Stimulated activated CD4-positive, alpha-beta T cell treated with anti-CD3 and anti-CD28 coated beads, Interleukin-12 subunit alpha, Interleukin-12 subunit beta, amount 100 ng/mL, for 48 hours (primary cell): ENCODE measurements at places on chromosomes 3 and 15.

DNA sequence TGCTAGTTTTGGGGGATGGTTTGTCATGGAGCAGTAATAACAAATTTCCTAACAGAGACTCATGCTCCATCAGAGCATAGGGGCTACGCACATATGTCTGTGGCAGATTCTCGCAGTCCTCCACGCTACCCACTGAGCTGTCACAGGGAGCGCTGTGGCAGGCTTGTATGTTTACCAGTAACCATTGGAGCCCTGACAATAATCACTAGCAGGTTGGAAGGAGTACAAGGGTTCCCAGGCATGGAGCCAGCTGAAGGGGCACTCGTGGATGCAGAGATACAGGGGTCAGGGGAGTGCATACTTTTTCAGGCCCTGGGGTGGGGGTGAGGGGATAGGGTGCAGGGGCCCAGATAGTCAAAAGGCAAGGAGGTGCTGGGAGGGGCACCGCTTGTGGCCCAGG, 7.9 kb upstream of the GP9 start:
- no peak for DNase-seq

- no peak for DNase-seq
Measured at GRCh38 chr15:38111070-38111469, 141.6 kb upstream of the SPRED1 start.

DNA sequence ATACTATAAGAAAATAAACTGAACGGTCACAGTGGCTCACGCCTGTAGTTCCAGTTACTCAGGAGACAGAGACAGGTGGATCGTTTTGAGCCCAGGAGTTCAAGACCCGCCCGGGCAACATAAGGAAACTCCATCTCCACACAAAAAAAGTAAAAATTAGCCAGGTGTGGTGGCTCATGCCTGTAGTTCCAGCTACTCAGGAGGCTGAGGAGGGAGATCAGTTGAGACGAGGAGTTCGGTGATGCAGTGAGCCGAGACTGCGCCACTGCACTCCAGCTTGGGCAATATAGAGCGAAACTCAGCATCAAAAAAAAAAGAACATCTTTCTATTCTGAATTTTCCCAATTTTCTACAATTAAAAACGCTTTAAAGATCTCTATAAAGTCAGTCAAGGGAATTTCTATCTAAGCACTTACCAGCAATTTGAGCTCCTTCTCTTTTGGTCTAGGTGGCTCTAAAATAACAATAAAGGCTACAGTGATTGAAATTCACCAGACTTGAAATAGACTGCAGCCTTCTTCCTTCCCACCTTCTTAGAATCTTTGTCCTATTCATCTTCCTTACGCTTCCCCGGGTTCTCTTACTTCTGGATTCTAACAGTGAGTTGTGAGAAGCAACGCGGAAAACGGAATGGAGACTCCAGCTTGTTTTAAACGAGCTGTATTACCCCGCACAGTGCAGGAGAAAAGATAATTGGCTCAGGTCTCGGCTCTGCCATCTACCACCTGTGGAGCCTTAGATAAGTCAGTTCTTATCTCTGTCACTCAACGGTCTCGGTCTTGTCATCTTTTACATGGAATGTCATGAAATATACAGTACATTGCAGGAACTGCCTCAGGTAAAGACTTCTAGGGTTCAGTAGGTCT, 812 bp upstream of the SEC62 start:
- no peak for DNase-seq

DNA sequence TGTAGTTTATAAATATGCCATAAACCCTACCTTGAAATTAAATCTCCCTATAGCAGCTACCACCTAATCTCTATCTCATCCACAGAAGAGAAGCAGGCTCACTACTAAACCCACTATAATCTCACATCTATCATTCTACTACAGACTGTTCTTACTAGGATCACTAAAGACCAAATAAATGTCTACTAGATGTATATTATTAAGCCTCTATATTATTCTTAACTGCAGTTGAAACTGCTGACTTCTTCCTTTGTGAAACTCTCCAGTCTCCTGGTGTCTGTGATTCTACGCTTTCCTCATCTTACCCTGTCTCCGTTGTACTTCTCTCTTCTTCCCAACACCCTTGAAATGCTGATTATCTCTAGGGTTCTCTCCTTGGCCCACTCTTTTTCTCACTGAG, 1154.0 kb downstream of the IGSF11 start:
- no peak for DNase-seq

DNA sequence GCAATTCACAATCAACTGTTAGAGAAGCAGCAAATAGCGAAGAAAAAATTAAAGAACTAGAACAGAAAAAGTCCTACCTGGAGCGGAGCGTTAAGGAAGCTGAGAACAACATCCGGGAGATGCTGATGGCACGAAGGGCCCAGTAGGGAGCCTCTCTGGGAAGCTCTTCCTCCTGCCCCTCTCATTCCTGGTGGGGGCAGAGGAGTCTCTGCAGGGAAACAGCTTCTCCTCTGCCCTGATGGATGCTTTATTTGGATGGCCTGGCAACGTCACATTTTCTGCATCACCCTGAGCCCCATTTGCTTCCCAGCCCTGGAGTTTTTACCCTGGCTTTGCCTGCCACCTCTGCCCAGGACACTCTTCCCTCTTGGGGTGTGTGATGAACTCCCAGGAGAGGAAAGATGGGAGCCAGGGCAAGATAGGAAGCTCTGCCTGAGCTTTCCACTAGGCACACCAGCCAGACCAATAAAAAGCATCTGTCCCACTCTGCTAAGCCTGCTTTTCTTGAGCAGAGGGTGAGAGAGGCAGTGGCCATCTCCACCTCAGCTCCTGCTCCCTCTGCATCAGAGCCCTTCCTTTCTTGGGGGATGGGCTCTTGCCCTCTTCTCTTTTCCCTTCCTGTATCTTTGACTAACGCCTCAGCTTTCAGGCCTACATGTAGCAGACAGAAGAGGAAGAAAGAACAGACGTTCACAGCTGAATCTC, 39.4 kb downstream of the PPARG start:
- no peak for DNase-seq
